NCI-H187 treated with DMSO at 0.1 percent for 48 hours (cell line): ENCODE measurements at places on chromosomes 16 and 17.

DNA sequence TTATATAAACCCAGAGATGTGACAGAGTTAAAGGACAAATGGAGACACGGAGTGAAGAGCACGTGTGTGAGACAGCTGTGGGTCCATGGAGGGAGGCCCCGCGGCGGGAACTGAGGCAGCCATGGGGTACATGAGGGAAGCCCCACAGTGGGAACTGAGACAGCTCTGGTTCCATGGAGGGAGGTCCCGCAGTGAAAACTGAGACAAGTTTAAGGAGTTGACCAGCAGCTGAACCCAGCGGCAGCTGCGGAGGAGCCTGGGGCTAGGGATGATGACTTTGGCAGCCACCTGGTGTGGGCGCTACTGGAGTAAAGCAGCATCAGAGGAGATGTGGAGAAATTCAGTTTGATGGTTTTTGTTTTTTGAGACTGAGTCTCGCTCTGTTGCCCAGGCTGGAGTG, 185.1 kb downstream of the RPTOR start:
- DNase-seq = no peak

- DNase-seq = no peak
These were observed 11.3 kb downstream of the RFFL start for GRCh38 chr17:35052241-35052610.

DNA sequence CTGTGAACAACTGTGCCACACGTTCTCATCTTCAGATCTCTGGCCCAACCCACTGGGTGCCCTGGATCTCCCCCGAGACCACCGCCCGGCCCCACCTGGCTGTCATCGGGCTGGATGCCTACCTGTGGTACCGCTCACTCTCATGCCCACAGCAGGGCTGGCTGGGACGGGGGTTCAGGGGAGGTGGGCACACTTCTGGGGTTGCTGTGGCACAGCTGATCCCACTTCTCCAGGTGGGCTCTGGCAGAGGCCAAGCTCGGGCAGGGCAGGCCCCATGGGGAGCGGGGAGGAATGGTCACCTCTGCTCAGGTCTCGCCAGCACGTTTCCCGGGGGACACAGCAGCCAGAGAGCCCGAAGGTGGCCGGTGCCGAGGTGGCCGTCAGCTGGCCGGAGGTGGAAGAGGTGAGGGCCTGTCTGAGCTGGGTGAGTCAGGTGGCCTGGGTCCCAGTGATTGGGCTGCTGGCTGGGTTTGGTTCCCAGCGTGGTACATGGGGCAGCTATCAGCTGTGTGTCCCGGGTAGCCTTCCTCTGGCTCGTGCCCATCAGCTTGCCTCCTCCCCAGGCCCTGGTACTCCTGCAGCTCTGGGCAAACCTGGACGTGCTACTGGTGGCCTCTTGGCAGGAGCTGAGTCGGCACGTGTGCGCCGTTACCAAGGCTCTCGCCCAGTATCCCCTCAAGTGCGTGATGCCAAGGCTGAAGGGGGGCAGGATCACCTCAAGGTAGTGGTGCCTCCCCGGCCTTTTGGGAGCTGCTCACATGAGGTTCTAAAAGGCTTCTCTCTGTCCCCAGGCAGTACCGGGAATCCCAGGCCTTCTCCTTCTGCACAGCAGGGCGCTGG, 2.3 kb upstream of the MRPS34 start:
- no peak for DNase-seq

GRCh38 chr17:5139458-5139732, 23.6 kb downstream of the USP6 start:
- no peak for DNase-seq

GRCh38 chr16:8739989-8740704, 57.3 kb downstream of the TMEM186 start:
- DNase-seq = no peak

GRCh38 chr16:19710191-19710908, 7.7 kb downstream of the KNOP1 start:
- no peak for DNase-seq

DNA sequence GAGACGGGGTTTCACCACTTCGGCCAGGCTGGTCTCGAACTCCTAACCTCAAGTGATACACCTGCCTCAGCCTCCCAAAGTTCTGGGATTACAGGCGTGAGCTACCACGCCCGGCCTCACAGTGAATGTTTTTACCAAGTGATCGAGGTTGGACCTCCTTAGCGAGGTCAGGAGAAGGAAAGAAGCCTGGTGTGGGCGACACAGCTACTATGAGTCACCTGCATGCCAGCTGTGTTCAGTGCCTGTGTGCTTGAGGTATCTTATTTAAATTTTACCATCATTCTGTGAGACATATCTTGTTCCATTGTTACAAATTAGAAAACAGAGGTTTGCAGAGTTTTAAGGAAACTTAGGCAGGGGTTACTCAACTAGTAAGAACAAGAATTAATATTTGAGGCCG, 174.8 kb upstream of the DYNLRB2 start:
- DNase-seq = no peak

DNA sequence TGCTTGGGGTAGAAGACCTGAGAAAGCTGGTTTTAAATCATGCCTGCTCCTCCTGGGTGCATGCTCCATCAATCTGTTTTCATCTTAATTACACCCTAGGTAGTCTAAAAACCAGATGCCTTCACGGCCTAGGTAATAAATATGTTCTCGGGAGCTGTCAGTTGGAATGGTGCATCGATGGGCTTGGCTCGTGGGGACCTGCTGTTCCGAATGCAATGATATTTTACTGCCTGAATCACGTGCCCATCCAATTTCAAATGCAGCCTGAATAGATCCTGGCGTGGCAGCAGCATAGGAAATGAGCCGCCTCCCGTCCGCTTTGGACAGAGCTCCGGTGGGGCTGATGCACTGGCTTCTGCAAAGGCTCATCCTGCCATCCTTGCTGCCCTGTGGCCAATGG, 18.8 kb upstream of the FAAP100 start:
- DNase-seq = no peak

- peak; percentile 73 for DNase-seq
These were observed 38.9 kb downstream of the MRPS23 start for GRCh38 chr17:57810721-57811637.

DNA sequence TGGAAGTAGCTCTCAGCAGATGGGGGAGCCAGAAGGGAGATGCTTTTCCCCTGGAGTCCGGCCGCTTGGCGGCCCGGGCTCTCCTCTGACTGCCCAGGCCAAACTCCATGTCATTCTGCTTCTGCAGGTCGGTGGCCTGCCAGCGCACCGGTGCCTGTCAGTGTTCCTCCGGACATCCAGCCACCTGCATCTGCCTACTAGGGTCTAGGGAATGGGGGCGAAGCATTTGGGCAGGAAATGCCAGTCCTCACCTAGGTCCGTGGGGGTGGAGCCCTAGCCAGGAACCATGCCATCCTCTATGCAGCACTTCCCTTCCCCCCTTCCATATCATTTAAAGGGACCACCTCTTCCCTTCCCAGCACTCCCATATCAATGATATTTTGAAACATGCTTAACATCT, 34.2 kb downstream of the GJC1 start:
- no peak for DNase-seq

DNA sequence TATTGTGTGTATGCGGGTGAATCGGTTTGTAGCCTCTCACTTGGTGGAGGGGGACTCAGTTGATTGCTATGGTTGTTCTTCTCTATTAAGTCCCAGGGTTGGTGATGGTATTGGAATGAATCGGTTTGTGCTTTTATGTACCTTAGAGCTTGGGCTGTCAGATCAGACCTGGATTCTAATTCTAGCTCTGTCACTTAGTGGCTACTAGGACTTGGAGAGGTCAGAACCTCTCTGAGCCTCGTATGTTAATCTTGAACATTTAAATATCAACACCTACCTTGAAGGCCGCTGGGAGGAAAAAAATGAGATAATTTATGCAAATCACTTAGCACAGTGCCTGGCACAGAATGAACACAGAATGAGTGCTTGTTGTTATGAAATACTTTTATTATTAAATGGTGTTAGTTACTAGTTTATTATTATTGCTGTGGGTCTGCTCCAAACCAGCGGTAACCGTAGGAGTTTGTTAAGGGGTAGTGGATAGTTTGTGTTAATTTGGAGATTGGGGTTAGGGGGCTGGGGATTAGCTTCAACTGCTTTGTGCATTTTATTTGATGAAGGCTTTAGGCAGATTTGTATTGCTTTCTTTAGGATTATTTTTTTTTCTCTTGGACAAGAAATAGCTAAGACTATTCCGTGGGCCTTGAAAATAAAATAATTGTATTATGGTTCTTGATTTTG, 3.5 kb downstream of the KDM6B start:
- no peak for DNase-seq

DNA sequence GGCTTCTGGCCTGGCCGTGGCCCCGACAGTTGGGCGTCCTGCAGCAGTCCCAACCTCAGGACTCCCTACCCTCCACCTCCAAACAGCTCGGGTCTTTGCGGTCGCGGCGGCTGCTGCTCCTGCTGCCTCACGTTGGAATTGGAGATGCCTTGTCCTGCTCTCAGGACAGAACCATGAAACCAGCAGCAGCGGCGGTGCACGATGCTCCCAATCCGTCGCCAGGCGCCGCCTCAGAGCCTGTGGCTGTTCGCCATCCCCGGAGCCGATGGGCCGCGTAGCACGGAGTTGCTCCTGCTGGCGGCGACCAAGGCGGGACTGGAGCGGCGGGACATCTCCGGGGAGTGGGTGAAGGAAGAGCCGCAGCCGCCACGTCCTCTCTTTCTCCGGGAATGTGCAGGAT, 1965.9 kb downstream of the TP53TG3F start:
- no peak for DNase-seq

DNA sequence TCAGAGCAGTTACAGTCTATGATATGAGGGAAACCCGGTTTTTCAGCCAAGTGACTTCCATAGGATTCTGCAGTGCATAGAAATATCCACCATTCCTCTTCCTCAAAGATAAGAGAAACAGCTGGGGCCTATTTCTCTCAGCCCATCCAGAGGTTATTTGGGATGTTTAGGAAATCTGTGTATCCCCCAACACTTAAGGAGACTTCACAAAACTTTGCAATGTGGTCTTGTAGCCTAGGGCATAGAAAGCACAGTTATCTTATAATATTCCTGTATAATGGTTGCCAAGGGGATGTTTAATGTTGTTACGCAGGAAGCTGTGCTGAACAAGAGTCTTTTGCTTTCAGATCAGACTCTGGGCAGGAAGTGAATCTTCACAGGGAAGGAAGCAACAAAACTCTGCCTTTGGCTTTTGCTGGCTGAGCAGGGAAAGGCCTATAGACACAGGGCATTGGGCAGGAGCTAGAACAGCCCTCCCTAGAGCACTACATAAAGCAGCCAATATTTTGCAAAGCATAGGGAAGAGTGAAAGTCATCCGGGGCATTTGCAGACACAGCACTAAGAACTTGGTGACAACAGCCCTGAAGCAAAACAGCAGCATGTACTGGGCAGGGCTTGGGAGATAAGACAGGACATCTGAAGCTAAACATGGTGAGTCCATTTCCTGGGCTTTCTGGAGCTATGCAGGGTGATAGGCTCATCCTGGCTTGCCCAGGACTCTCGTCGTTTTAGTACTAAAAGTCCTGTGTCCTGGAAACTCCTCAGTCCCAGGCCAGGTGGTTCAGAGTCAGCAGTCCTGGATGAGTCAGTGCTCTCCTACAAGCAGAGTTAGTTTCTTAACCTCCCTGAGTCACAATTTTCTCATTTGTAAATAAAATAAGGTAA, 18.7 kb upstream of the BEAN1 start:
- no peak for DNase-seq

GRCh38 chr16:27482397-27483087, 67.2 kb downstream of the GTF3C1 start:
- DNase-seq = no peak

GRCh38 chr16:86554599-86554916, 477 bp downstream of the MTHFSD start:
- DNase-seq = no peak

DNA sequence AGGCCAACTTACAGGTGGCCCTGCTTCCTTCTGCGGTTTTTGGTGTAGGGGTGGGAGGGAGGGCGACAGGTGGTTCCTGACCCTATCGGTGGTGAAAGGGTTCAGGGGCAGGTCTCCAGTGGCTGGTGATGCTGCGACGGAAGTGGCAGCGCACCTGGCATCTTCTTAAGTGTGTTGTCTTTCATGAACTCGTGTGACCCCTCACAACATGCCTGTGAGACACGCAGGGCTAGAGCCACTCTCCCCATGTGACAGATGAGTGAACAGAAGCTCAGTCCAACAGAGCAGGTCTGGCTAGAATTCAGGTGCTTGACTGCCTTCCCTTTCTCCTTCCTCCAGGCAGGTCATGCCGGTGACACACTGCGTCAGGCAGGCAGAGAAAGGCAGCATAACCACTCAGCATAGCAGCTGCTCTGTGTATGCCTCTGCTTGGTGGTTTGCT, 8.0 kb downstream of the TNFAIP1 start:
- no peak for DNase-seq

DNA sequence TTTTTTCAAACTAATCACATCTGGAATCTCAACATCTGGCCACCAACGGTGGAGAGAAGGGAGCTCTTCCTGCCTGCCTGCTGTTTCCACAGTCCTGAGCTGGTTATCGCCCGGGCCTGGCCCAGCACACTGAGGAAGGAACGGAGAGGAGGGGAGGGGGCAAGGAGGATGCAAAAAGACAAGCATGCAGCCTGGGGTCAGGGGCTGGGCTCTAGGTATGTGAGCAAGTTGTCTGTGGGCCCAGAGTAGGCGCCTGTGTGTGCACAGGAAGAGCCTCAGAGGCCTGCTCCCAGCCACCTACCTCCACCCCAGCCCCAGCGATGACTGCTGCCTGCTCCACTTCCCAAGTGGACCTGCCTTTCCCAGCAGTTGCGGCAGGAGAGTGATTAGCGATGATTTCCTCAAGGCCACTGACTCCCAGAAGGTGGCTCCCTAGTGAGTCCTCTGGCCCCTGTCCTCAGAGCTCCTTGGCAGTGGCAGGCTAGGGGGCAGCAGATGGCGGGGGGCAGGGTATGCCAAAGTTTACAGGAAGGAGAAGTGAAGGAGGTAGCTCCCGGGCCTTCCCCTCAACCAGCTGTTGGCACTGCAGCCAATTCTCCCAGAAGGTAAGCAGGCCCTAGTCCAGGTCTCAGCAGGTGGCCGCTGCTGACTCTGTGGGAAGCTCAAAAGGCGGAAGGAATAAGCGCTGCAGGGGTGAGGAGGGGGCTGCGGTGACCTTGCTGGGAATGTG, 27.0 kb upstream of the RASD1 start:
- DNase-seq = no peak

DNA sequence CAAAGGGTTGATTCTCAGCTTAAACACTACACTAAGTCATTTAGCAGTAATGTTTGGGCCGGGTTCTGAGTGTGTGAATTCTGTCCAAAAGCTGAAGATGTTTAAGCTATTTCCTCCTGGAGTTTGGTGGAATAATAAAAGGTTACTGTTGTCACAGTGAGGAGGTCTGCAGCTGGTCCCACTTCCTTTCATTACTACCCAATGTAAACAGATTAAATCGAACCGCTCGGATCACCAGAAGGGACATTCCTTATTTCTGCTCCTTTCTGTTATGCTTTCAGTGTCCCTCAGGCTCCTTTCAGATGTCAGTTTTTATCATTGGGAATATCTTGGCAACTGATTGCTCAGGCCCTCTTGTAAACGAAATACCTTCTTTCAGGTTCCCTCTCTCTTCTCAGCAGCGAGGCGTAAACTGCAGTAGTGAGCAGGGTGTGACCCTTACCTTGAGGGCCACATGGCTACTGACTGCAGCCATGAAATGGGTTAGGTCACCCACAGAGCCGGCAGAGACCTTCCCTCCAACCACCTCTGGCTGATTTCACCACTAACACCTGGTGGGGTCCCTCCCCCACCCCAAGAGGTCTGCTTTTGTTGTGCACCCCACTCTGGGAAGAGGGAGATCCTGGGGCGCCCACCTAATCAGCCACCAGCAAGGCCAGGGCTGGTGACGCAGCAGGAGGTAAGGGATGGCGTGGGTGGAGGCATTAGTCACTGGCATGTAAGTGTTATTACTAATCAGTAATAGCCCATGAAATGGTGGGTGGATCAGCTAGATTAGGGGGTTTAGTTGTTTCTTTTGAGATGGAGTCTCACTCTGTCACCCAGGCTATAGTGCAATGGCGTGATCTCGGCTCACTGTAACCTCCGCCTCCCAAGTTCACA, 117.6 kb downstream of the VPS53 start:
- DNase-seq = no peak
